ENCODE measurements at places on chromosomes 3 and 15.
A peak's percentile ranks its signal among the peaks of the same experiment; 100 is the strongest.

DNA sequence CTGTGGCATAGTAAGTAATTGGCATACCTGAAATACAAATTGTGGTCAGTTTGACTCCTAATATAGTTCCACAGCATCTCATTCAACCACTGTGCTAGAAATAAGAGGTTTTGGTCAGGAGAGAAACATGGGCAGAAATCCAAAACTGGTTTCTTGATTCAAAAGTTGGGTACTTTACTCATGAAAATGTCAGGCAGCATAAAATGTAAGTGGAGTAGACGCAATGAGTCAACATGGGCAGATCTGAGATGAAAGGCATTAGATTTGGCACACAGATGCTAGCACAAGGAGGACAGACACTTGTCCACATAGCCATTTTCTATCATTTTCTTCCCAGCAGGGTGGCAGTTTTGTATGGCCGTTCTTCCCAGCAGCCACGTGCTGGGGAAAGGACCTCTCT lies 255.8 kb upstream of the CDIN1 start:
- DNase-seq: no peak

DNA sequence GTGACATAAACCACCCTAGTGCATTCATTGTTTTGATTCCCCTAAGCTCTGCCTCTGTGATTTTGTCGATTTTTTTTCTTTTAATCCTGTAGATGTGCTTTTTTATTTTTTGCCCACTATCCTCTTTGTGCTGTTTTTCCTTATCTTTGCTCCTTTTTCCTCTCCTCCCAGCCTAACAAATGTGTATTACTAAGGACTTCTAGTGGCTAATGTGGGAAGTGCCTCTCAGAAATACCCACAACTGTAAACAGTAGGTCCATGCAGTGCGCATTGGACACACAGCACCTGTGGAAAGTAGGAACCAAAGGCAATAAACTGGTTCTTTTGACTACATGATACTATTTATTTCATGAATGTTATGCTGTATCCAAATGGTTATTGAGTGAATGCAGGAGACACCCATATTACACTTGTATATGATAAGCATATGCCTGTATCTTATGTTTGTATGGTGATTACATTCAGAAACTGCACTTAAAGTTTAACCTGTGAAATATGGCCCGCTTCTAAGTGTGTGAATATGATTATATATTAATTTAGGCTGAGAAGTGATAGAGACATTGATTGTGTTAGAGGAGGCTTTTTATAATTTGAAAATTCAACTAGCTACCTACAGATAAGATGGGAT lies 147.8 kb downstream of the PLCL2 start:
- DNase-seq: no peak

DNA sequence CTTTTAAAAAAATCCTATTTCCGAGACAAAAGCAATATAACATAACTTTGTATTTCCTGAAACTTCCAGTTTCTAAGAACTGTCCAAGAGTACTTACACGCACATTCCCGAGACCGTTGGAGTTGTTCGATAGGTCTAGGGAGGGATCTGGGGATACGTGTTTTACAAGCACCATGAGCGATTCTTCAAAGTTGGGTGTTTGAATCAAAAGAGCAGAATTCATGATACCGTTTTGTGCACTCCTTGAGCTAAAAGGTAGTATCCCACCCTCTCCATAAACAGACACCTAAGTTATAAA lies 700 bp upstream of the EDEM1 start:
- DNase-seq: no peak

DNA sequence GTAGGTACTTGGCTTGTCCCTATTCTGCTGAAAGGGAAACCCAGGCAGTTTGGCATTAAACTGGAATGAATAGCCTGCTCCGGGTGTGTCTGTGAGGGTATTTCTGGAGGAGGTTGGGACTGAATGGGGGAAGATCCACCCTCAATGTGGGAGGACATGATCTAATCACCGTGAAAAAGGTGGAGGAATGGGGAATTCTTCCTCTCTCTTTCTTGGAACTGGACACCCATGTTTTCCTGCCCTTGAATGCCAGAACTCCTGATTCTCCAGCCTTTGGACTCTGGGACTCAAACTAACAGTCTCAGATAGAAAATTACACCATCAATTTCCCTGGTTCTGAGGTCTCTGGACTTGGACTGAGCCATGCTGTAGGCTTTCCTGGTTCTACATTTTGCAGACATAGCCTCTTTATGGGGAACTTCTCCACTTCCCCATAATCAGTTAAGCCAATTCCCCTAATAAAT lies 391.7 kb downstream of the EDEM1 start:
- no peak for DNase-seq

DNA sequence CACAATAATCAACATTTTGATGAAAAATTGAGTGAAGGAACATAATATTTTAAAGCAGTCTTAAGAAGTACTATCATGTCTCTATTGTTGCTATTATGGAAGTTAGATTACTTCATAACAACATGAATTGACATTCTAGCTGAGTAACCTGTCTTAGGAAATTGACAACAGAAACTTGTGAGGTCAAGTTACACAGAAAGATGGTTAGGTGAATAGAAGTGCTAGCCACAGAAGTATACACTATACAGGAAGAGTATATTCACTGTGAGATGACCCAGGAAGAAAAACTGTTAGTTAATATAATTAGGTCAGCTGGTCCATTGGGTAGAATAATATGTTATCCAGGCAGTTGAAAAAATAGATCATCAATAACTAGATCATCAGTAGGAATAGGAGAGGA lies 31.2 kb downstream of the MLF1 start:
- DNase-seq: no peak

- DNase-seq: no peak
Measured at GRCh38 chr3:65314916-65315315, 627.1 kb upstream of the ADAMTS9 start.

DNA sequence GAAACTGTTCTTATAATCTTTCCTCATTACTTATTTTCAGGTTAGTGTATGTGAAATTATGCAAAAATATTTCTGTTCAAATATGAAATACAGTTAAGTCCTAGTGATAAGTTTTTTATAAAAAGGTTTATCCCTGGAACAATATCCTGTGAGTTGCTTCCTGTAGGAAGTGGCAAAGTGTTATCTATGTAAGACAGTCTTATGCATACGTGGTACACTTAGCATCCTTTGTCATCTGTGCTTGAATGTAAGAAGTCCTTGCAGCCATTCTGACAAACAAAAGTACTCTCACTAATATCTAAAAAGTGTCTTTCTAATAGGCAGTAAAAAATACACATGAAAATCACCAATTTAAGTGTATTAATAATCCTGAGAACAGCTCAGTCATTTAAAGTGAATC lies 372.5 kb upstream of the BCHE start:
- DNase-seq: no peak

GRCh38 chr3:51384055-51384725 lies 901 bp upstream of the MANF start:
- DNase-seq: peak; percentile 54

DNA sequence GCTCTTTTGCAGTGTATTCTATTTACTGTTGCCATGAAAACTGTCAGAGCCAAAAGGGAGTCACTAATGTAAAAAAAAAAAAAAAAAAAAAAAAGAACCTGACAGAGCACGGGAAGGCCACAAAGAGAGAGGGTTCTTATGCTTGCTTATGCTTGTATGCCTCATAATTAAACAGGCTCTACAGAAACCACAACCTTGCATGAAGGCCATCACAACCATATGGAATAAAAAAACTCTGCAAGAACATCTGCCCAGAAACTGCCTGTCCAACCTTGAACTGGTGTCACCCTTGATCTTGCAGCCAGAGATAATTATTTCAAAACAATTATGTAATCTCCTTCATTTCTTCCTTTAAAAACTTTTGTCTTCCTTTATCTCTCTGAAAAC lies 50.1 kb downstream of the CFAP20DC start:
- no peak for DNase-seq

Measured in left hindlimb (tissue), 1 donor.